ENCODE measurements at places on chromosomes 2 and 18.

GRCh38 chr2:48264627-48265026 lies 265.3 kb upstream of the STON1 start:
- no peak for DNase-seq

GRCh38 chr2:202135091-202135874 lies 62.2 kb downstream of the KIAA2012 start:
- peak; percentile 60 for DNase-seq

GRCh38 chr2:46632349-46632748 lies 153.0 kb downstream of the TMEM247 start:
- no peak for DNase-seq

DNA sequence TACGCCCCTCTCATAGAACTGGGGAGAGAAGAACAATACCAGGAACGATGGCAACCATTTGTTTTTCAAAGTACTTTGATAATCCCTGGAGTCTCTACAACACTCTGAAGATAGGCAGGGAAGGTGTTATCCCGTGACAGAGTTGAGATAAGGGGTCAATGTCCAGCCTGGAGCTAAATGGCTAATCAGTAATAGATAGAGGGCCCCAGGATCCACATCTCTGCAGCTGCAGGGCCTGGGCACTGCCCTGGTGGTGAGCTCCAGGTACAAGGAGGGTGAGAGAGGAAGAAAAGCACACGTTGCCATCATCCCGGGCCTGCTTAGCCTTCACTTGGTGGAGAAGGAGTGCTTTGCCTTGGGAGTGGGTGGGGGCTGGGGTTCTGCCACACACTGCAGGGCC lies 260.6 kb downstream of the PRKCE start:
- DNase-seq = no peak
